Right renal pelvis (tissue), 4 donors: ENCODE measurements at places on chromosomes 5 and 9. TPM values are rescaled to one million over a fixed set of nuclear protein-coding genes. Genes with fewer than 3 reads are reported as not detected.

STC2 gene
- polyA plus RNA-seq: 1.4 TPM

F2R gene
- 76.9 TPM for polyA plus RNA-seq

DNA sequence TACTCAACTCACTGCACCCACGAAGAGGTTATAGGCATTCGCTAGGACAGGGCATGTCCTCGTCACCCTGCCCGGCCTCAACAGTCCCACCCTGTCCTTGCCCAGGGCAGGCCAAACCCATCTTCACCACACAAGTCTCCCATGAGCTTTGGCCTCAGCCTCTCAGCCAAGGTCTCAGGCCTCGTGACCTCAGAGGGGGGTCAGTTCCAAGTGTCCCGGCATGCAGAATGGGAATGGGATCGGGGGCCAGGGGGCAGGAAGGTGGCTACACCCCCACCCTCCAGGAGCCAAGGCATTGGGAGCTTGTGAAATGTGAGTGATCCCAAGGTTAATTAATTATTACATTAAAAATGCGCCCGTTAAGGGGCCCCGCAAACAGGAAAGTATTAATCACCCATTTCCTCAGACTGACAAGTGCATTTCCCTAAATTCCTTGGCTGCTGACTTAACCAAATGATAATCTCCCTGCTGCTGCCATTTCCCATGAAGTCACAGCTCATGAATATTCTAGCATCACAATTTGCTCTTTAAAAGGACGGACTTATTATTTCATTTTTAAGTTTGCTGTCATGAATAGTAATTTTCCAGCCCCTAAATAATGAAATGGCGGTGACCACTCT lies 8.0 kb upstream of the UBAC1 start:
- no peak for DNase-seq

- DNase-seq: no peak
Observed at GRCh38 chr9:33315371-33315770, 25.1 kb downstream of the NFX1 start.

DNA sequence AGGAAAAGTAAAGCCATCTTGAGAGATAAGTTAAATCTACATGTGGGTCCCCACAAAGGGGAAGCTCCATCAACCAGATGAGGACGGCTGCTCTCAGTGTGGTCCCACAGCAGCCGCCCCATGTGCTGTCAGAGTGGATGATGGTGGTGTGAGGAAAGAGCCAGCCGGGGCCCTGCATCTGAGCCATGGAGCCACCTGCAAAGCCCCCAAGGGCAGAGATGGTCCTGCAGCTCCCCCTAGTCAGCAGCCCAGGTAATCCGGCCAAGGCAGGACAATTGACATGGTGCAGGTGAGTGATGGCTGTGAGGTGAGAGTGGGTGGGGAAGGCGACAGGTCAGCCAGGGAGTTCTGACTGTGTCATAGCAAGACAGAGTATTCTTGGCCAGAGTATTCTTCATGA lies 458.8 kb downstream of the ICE1 start:
- DNase-seq: no peak

GRCh38 chr9:136729144-136729543 lies 13.6 kb downstream of the LCN10 start:
- no peak for DNase-seq

GRCh38 chr9:132798817-132799790 lies 79.0 kb downstream of the AK8 start:
- DNase-seq: no peak

DNA sequence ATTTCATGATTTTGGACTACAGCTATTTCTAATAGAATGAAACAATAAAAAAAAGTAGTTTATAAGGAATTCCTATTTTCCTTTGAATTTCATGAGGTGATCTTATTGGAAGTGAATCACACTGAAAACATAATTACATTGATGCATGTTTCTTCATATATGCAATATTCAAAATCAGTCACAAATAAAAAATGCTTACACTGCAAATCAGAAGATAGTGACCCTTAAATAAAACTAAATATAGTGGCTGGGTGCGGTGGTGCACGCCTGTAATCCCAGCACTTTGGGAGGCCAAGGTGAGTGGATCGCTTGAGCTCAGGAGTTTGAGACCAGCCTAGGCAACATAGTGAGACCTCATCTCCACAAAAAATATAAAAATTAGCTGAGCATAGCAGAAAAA lies 79.5 kb downstream of the CDC14B start:
- no peak for DNase-seq

- no peak for DNase-seq
Observed at GRCh38 chr9:125404733-125405132, 143.1 kb downstream of the GAPVD1 start.

- DNase-seq: no peak
Observed at GRCh38 chr9:14978022-14979000, 68.1 kb upstream of the FREM1 start.
